PC-9 (cell line): ENCODE measurements at places on chromosomes 6 and 20.

- no peak for DNase-seq
Observed at GRCh38 chr20:5863040-5863833, 87.1 kb downstream of the TRMT6 start.

DNA sequence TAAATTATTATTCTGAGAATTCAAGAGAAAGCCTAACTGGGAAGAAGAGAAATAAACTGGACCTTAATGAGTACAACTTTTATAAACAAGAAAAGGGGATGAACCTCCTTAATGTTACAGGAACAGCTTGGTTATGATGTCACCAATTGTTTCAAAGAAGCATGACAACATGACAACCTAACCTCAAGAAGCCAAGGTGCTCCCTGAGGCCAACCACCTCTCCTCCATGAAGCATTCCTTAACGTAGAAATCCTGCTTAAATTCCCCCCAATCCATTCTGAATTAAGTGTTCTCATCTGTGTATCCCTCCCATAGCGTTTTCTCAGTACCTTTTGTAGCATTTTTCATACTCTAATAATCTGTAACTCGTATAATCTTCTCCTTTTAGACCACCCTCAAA, 1.7 kb downstream of the HBS1L start:
- no peak for DNase-seq

DNA sequence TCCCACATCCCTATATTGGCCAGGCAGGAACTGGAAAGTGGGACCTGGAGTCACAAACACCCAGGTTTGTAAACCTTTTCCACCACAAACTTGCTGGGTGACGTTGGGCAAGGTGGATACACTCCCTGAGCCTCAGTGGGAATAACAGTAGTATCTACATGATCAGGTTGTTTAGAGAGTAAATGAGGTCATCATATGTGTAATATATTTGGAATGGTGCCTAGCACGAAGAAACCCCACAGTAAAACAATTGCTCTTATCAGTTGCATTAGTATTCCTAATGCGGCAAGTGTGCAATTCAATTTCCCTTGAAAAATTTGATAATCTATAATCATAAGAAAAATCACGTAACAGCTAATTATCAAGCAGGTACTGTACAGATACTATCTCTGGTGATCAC, 51.9 kb downstream of the HIVEP2 start:
- DNase-seq, result no peak

- DNase-seq, result no peak
Observed at GRCh38 chr6:111524735-111525134, 41.7 kb upstream of the REV3L start.

- DNase-seq, result no peak
Observed at GRCh38 chr6:152338335-152339125, 298.6 kb downstream of the SYNE1 start.
